ENCODE measurements at places on chromosomes 11 and 22. TPM values are rescaled to one million over a fixed set of nuclear protein-coding genes. Genes with fewer than 3 reads are reported as not detected.
A peak's percentile ranks its signal among the peaks of the same experiment; 100 is the strongest.

DNA sequence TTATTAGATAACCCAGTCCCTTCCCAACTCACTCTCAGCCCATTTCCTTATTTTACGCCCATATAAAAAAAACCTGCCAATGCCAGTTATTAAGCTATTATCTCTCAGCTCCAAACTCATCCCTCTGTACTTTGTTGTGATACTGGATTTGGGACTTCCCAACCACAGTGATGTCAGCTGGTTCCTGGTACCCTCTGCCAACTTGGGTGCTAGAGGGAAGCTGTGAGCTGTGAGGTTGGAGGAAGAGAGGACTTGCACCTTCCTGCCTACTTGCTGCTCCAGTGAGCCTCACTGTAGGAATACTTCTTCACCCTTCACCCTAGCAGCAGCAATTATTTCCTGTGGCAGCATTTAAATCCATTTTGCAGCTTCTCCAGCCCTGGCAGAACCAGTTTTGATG, 19.2 kb upstream of the CSF2RB start:
- no peak for DNase-seq

DNA sequence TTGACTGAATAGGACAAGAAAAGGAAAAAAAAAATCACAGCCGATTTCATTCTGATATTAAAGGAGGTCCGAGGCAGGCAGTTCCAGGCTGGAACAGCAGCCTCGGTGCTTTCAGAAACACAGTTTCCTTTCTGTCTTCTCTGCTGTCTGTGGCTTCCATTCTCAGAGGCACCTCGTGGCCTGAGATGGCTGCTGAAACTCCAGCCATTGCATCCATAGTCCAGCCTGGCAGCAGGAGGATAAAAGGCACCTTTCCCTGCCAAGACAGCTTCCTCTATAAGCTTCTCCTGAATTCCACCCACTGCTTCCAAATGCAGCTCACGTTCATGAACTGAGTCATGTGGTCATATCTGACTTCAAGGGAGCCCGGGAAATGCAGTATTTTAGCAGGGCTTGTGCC, 390.5 kb downstream of the TBC1D22A start:
- DNase-seq, result peak; percentile 50

- DNase-seq, result peak; percentile 78
These were observed 143.2 kb upstream of the GRIA4 start for GRCh38 chr11:105466582-105467228.

DNA sequence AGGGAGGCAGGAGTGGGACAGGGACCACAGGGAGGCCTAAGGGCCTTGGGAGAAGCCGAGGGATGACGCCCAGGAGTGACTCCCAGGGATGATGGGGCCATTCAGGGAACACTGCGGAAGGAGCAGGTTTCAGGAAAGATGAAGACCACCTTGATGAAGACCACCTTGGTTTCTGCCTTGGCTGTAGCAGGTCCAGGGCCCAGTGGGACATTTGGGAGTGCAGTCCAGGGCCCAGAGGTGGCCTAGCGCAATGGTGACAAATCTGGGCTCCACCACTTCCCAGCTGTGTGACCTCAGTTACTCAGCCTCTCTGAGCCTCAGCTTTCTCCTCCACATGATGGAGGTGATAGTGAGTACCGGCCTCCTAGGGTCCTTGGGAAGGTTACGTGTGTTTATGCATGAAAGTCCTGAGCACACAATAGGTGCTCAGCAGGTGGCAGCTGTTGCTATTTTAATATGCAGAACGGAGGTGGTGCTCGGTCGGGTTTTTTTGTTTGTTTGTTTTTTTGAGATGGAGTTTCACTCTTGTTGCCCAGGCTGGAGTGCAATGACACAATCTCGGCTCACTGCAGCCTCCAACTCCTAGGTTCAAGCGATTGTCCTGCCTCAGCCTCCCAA, 770 bp downstream of the TSGA10IP start:
- DNase-seq, result no peak

DNA sequence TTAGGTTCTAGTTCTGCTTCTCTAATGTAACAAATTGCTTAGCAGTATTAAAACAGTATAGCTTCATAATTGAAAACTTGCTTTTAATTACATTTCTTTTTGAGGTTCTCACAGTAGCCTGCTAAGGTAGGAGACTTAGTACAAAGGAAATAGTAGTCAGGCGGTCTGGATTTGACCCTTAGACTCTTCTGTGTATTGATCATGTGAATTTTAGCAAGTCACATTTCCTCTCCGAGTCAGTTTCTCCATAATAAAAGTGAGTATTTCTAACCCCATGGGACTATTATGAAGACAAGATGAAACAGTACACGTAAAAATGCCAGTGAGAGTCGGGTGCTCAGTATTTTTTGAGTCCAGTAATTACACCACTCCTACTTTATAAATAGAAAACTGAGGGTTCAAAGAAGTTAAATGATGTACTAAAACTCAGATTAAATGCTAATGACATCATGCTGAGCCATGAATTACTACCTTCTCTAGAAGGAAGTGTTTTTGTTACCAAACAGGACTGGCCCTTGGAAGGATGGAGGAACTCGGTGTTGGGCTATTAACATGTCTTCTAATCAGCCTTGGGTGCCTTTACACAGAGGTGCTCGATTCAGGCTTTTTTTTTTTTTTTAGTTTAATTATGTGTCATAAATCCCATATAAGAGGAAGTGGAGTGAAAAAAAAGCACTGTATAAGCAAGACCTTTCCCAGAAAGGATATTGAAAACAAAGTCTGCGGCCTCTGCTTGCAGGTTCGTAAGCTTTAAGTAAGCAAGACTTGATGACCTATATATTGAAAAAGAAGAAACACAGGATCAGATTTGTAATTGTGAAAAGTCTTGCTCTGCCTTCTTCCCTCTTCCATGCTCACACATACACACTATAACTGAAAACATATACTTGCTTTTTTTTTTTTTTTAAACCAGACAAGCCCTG, 109.0 kb downstream of the EMSY start:
- no peak for DNase-seq

GRCh38 chr11:27723687-27724086, 23.4 kb upstream of the BDNF start:
- DNase-seq, result no peak

DNA sequence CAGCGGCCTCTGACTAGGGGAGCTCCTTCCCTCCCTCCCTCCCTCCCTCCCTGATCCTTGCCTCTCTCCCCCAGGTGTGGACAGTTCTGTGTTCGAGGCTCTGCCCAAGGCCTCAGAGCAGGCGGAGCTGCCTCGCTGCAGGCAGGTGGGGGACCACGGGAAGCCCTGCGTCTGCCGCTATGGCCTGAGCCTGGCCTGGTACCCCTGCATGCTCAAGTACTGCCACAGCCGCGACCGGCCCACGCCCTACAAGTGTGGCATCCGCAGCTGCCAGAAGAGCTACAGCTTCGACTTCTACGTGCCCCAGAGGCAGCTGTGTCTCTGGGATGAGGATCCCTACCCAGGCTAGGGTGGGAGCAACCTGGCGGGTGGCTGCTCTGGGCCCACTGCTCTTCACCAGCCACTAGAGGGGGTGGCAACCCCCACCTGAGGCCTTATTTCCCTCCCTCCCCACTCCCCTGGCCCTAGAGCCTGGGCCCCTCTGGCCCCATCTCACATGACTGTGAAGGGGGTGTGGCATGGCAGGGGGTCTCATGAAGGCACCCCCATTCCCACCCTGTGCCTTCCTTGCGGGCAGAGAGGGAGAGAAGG, 11.1 kb upstream of the POU2F3 start:
- DNase-seq, result no peak

DNA sequence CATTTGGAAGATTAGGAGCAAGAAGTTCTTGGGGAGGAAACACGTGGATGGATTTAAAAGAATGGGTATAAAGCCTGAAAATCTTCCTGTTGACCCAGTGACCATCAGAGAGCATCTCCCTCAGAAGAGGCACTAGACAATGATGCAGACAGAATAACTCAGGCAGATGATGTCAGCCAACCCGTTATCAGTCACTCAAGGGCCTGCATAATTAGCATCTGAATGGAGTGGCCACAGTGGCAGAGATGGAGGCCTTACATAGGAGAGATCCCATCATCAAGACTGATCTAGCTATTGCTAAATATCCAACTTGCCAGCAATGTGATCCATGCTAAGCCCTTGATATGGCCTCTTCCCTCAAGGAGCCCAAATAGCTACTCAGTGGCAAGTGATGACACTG, 70.7 kb upstream of the CD82 start:
- no peak for DNase-seq

GRCh38 chr11:42773729-42774128, 538.1 kb upstream of the API5 start:
- no peak for DNase-seq

DNA sequence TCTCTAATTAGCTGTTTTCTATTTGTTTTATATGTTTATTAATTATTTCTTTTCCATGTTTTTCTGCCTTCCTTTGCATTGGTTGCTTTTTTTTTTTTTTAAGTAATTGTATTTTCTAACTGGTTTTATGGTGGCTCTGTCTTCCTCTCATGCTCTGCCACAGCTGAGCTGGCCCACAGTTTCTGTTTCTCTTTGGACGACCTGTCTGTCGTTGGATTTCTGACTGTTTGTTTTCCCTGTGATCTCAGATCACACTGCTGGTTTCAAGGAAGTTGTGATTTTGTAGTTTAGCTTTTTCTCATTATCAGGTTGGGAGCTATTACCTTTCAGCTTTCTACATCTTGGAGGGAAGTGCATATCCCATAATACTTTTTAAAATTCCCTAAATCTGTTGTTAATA, 15.9 kb upstream of the OR6M1 start:
- DNase-seq, result no peak

GRCh38 chr11:69490516-69490915, 9.1 kb downstream of the LINC01488 start:
- DNase-seq, result no peak

GRCh38 chr11:65639623-65640482, 2.0 kb downstream of the SIPA1 start:
- no peak for DNase-seq

DNA sequence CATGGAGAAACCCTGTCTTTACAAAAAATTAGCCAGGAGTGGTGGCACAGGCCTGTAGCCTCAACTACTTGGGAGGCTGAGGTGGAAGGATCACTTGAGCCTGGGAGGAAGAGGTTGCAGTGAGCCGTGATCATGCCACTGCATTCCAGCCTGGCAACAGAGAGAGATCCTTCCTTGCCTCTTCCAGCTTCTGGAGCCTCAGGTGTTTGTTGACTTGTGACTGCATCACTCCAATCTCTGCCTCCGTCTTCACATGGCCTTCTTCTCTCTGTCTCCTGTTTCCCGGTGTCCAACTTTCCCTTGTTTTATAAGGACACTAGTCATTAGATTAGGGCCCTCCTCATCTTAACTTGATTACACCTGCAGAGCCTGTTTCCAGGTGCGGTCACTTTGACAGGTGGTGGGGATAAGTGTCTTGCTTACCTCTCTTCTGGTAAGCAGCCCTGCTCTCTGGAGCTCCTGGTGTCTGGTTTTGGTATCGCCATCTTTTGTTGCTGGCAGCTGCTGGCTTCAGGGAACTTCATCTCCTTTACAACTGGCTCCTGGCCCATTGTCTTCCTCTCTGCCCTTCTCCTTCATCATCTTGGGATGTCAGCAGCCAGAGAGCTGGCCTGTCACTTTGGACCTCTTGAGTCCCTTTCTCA, 8.2 kb upstream of the USP2 start:
- no peak for DNase-seq

GRCh38 chr11:99117603-99118002, 96.9 kb downstream of the CNTN5 start:
- DNase-seq, result no peak

- peak; percentile 74 for DNase-seq
These were observed 53.4 kb downstream of the CD44 start for GRCh38 chr11:35192347-35192746.

GRCh38 chr11:97746818-97747217, 1273.9 kb upstream of the CNTN5 start:
- no peak for DNase-seq

DNA sequence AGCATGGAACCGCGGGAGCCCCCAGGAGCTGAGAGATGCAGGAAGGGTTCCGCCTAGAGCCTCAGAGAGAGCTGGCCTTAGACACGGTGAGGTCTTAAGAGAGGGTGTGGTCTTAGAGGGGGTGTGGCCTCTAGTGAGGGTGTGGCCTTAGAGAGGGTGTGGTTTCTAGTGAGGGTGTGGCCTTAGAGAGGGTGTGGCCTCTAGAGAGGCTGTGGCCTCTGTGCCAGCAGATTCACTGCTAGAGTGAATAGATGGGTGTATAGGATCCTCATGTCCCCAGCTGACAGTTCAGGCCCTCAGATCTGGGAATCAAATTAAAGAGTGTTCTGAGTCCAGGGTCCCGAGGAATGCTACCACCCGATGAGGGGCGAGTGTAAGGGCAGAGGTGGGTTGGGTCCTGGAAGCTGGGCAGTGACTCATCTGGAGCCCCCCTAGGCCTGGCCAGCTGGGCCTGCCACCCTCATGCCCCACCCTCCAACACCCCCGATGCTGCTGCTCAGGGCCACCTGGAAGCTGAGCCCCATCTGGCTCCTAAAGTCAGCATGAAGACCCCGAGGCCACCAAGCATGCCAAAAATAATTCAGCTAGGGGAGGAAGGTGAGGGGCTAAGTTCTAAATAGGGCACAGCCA, 49.5 kb downstream of the IGF2 start:
- DNase-seq, result peak; percentile 47

GRCh38 chr11:27860811-27861210, 160.6 kb upstream of the BDNF start:
- DNase-seq, result no peak

DNA sequence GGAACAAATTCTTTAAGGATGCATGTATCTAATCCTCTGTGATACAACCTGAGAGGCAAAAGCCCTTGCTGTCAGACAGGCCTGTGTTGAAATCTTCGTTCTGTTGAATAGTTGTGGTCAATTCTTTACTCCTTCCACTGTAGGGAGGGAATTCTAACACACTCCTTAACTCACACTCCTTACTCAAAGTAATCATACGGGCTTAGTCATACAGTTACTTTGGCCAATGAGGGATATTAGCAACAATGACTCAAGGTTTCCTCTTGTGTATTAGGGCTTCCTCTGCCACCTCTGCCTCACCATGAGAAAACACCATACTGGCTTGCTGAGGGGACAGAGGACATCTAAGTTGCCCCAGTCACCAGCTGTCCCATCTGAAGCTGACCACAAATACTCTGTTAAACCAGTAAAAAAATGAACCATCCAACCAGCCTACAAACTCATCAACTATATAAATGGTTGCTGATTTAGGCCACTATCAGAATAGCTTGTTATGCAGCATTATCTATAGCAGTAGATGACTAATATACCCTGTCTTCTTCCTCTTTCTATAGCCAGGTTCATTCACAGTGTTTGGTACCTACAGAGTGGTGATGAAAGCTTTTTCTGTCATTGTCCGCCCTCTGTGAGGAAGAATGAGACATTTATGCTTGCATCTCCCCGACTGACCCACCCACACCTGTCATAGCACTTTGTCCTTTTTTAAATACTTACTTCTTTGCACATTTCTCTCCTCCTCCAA, 322.8 kb upstream of the SYN3 start:
- DNase-seq, result peak; percentile 96

Gene OR5P2
- total RNA-seq, result not detected

Gene OR1S1
- not detected for total RNA-seq

Gene ABCC8
- not detected for total RNA-seq

Gene P2RX6
- 17.8 TPM for total RNA-seq

Gene PARVA
- total RNA-seq, result 27.7 TPM

Gene MMP13
- total RNA-seq, result not detected

Gene NPTXR
- 2.0 TPM for total RNA-seq

Gene KCNJ1
- not detected for total RNA-seq

Gene LARGE2
- total RNA-seq, result not detected

Gene ARHGAP42
- total RNA-seq, result 8.7 TPM

Gene GAL3ST3
- not detected for total RNA-seq

Gene MUC15
- total RNA-seq, result not detected

Gene SMIM35
- not detected for total RNA-seq

Gene RCOR2
- total RNA-seq, result 5.6 TPM
